ENCODE measurements at places on chromosomes 2 and 18.

GRCh38 chr2:71538656-71539265 is 85.4 kb downstream of the DYSF start:
- no peak for DNase-seq

DNA sequence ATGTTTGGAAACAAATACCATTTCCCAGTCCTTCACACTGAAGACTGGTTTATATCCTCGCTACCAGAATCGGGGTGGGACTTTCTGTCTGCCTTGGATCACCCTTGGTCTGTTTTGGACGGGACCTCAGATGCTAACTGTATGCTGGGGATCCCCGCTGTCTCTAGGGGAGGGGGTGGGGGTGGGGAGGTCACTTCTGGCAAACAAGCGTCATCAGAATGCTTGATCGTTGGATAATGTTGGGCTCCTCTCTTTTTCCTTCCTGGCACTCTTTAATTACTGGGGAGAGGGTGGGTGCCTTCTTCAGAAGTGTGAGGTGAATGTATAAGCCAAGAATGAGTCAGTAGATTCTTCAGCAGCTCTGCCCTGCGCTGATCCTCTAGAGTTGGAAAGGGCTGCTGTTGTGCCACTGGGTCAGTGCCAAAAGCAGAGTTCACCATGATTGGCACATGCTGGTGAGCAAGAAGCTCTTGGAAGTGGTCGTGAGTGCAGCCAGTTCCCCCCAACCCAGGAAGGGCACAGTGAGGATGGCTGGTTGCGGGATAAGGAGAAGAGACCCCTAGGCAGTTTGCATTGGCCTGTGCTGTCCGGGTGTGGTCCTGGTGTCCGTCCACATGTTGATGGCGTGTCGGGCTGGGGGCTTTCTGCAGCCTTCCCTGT is 32.2 kb downstream of the DGKD start:
- DNase-seq = no peak

- no peak for DNase-seq
Measured at GRCh38 chr2:32559136-32559535, 68.7 kb upstream of the TTC27 start.

DNA sequence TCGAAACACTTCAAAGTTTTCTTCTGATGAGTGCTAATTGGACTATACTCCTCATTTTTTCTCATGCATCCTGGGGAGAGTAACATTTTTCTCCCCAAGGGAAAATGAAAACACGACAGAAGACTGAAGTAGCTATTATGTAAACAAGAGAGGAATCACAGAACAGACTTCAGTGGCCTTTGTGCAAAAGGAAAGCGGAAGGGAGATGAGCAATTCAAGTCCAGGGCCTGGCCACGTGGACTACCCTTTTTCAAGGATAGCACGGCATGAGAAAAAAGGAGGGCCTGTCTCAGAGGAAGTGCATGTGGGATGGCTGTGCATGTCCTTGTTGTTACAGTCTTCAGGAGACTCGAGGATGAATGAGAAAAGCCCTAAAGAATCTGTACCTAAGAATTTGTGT is 43.8 kb upstream of the KCNE4 start:
- no peak for DNase-seq

GRCh38 chr2:84991404-84992160 is 20.6 kb downstream of the KCMF1 start:
- DNase-seq = peak; percentile 83

GRCh38 chr2:184562532-184562931 is 35.8 kb upstream of the ZNF804A start:
- DNase-seq = no peak
